Type B pancreatic cell (in vitro differentiated cells): ENCODE measurements at places on chromosomes 12 and 14. TPM values are rescaled to one million over a fixed set of nuclear protein-coding genes. Genes with fewer than 3 reads are reported as not detected.

DNA sequence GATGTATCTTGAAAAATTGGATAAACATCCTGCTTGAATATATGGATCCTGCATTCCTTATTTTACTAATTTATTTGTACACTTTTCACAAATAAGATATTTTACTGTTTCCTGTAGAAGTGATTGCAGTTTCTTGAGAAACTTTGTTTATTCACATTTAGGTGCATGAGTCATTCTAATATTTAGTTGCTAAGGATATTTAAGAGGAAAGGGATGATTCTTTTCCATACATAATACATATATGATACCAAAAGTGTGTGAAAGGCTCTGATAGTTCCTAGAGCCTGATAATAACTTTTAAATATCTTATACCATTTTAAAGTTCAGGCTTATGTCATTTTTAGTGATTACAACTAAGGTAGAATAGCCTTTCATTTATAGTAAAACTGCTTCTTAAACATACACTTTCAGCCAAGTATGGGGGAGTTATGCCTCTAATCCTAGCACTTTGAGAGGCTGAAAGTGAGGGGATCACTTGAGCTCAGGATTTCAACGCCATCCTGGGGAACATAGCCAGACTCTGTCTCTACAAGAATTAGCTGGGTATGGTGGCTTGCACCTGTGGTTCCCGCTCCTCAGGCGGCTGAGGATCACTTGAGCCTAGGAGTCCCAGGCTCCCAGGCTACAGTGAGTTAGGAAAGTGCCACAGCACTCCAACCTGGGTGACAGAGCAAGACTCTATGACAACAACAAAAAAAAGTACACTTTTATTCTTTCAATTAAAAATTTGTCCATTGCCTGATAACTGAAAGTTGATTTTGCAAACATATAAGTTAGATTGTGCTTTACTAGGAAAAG, 262.6 kb upstream of the LRIG3 start:
- no peak for DNase-seq

- DNase-seq, result no peak
Observed at GRCh38 chr12:30973175-30973574, 46.6 kb downstream of the TSPAN11 start.

DNA sequence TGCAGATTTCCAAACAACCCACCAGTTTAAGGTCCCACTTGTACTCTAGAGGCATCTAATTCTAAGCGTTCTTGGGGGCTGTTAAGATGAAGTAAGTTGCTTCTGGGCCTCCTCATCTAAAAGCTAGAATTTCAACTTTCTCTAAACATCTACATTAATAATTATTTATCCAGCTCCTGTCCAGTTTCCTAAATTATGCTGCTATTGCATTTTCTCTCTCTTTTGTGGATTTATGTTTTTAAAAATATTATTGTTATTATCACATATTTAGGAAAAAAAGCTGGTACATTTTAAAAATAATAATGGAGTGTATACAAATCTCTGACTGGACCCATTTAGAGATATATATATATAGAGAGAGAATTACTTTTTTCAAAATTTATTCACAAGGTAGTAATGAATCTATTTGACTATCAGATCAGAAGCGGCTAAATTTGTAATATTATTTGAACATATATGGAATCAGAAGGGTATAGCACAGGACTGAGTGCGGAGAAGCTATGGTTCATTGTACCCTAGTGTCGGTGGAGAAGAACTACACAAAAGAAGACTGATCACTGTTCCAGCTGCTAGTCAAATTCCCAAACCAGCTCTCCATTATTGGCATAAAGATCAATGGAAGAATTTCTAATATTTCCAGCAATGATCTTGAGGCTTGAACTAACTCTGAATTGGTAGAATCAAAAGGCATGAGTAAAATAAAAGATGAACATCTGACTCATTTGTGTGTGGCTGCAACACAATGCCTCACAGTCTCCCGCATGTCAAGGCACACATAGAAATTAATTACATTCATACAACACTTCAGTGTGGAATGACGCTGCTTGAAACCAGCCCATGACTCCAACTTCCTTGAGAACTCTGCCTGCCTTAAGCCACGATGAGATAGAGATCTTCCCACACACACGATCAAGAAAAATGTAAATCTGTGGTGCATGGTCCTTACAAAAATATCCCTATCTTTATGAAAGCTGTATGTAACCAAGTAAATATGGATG, 433.4 kb upstream of the OR4E1 start:
- no peak for DNase-seq

- DNase-seq, result no peak
Observed at GRCh38 chr14:103562179-103562428, 353 bp downstream of the BAG5 start.

DNA sequence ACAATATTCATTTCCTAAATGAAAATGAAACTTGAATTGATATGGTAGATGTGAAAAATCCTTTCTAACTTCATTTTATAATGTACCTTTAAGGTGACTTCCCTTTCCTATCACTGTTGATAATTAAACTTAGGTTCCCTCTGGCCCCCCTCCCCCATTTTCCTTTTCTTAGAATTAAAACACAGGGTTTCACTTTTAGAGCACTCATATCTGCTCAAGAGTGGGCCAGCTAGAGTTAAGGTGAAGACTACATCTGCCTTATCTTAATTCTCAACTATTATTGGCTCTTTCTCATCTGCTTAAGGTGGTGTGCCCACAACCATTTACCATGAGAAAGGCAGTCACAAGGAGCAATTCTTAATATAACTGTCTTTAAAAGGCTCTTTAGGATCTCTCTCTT, 49.7 kb downstream of the LIN52 start:
- no peak for DNase-seq

DNA sequence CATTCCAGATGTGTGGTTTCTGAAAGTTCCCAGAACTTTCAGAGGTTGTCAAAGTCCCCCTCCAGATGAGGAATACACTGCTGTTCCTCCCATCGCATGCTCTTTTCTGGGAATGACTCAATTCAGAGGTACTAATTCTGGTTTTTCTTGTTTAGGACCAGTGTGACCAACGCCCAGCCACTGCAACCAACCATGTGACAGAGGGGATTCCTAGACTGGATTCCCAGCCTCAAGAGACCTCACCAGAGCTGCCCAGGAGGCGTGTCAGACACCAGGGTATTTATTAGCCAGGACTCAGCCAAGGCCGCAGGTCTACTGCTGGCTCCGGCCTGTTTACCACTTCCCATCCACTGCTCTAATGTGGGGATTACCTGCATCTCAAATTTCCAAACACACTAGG, 24.2 kb downstream of the TRAFD1 start:
- DNase-seq, result peak; percentile 67

DNA sequence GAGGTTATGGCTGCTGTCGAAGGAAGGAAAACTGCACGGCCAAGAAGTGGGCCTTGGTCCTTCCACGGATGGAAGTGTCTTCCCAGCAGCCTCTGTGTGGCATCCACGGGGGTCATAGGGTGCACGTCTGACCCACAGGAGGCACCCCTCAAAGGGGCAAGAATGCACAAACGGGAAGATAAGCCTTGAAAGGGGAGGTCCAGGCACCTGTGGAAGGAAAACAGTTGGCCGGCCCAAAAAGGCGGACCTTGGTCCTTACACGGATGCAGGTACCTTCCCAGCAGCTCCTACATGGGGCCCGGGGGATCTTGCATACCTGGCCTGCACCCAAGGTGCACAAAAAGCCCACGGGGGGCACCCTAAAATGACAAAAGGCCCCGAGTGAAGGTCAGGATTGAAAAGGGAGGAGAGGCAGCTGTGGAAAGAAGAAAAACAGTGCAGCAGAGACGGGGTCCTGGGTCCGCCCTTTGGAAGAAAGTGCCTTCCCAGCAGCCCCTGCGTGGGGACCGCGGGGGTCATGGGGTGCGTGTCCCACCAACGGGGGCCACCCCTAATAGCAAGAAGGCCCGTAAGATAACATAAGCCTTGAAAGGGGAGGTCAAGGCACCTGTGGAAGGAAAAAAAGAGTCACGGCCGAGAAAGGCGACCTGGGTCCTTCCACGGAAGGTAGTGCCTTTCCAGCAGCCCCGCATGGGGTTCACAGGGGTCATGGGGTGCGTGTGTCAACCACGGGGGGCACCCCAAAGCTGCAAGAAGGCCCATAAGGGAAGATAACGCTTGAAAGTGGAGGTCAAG, 276.1 kb downstream of the ALG10 start:
- DNase-seq, result no peak

SDS gene
- total RNA-seq, result not detected in 2 replicates

RAD9B gene
- 0.12 and 0.46 TPM in 2 replicates for total RNA-seq
